ENCODE measurements at places on chromosomes 4 and X.

DNA sequence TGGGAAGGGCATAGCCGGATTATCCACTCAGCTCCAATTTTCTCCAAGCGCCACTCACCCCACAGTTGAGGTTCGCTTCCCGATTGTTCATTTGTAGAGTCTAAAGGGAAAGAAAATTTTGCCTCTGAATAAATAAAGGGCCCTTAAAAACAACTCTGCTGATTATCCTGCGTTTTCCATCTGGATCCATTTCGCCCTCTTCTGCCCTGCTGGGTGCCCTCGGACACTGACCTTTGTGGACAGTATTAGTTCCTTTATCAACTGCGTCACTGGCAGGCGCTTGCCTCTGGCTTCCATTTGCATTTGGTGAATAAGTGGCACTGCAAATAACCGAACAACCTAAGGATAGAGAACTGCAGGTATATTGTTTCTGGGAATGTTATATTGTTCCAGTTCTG is 10.1 kb downstream of the GSX2 start:
- no peak for DNase-seq

DNA sequence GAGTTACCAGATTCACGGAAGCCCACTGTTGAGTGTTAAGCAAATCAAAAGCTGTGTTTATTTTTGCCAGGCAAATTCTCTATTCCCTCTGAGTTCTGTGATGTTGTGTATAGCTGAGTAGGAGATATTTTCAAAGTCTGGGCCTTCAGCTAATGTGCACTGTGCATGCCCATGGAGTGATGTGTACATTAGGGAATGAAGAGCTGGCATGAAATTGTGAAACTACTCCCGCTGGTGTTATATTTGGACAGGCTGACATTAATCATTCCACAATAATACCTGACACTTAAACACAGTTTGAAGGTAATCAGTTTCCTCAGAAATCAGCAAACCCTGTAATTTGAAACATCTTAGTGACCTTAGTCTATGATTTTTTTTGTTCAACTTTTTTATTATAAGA is 88.1 kb upstream of the MBNL3 start:
- DNase-seq, result no peak

GRCh38 chrX:37796805-37797204 is 16.9 kb downstream of the CYBB start:
- no peak for DNase-seq

DNA sequence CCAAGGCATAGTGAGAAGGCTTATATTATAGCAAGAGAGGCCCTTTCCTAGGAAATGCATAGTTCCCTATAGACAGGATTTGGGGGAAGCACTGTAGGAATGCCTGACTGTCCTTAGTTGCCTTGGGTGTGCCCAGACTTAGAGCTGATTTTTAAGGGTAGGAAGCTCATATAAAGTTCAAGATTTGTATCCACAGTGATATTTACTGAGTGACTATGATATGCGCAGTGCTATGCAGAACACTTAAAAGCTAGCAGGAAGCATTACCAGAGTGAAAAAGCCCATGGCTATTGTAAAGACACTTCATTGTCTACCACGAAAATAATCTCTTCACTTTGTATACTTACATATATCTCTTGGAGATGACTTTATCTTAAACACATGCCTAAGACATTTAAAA is 50.1 kb upstream of the IL13RA1 start:
- no peak for DNase-seq

DNA sequence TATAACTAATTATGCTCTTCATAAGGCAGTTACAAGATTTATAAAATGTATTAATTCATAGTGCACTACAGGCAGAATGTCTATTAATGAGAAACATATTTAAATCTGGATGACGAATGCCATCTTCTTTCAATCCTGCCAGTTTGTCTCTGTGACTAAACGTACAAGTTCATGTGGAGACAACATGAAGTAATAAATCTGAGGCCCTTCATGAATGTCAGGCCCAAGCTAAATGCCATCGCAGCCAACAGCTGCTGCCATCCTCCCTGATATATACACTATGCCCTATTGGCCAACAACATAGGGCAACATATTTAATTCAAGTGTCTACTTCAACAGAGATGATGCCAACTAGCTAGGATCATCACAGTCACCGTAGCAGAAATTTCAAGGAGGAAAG is 43.7 kb downstream of the TSPAN5 start:
- no peak for DNase-seq

DNA sequence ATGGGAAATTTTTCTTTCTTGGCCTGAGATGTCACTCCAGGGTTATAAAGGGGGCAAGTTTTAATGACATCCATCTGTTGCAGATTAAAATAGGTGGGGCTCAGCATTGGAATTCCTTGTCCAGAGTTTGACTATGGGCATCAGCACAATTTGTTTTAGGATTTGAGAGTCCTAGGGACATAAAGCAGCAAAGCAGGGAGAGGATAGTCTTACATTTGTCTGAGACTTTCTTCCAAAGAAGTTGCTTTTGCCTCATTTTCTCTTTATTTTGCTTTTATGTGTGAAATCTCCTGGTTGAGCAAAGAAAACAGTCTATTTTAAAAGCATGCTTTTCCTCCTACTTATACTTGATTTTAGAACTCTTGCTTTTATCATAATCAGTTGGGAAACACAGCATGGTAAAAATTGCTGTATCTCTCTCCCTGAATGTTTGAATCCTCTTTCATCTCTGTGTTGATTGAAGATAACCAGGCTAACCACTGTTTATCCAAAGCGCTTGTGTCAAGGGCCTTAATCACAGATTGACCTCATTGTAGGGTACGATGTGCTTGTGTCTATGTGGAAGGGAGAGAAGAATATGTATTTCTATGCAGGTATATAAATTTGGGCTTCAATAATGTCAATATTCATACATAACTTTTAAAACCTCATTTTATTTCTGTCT is 121.5 kb downstream of the ANK2 start:
- DNase-seq, result no peak

DNA sequence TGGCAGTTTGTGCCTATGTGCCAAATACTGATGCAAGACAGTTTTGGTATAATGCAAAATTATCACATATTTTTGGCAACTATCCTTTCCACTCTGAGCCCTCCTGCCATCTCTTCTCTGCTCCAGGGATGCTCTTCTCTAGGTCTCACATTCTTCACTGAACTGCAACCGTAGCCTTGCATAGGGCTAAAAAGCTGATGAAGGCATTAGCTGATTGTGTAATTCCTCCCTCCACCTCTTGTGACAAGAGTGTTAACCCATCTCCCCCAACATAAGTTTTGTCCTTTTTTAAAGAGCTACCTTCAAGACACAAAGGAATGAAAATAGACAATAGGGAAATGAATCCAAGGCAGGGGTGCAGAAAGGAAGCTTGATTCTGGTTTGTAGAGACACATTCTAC is 33.1 kb upstream of the ANK2 start:
- DNase-seq, result no peak

DNA sequence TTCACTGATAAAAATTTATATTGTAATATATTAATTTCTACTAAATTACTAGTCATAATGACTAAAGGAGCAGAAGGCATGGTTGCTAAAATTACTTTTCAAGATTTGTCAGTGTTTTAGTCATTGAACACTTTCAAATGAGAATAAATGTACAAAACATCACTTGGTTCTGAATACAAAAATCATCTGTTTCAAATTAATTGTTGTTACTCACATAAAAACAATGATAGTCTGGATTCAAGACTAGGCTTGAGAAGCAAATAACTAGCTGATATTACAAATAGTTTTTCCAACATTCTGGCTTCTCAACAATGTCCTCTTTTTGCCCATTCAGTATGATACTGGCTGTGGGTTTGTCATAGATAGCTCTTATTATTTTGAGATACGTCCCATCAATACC is 112.5 kb downstream of the ANAPC10 start:
- DNase-seq, result no peak

- no peak for DNase-seq
Observed at GRCh38 chr4:26343038-26343398, 22.2 kb downstream of the RBPJ start.

GRCh38 chrX:133776072-133776471 is 209.3 kb downstream of the GPC3 start:
- DNase-seq, result no peak

All from right renal cortex interstitium (tissue), 3 donors.